ENCODE measurements at places on chromosomes 7 and 10.

DNA sequence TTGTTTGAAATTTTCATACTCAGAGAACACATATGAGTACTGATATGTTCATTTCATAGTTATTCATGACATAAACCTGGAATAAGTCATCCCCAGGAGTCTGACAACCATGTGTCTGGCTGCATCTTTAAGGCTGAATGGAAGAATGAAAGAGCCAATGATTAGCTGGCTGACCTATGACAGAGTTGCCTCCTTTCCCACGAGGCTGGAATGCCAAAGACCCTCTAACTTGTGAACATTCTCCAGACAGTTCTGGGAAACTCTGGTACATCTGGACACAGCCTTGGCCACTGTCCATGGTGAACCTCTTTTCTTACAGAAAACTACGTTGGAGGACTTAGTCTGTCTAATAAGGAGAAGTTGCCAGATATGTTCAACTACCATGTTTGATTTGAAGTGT is 380.8 kb upstream of the MKI67 start:
- no peak for DNase-seq

- DNase-seq, result no peak
Measured at GRCh38 chr7:70997261-70997660, 134.7 kb upstream of the GALNT17 start.

DNA sequence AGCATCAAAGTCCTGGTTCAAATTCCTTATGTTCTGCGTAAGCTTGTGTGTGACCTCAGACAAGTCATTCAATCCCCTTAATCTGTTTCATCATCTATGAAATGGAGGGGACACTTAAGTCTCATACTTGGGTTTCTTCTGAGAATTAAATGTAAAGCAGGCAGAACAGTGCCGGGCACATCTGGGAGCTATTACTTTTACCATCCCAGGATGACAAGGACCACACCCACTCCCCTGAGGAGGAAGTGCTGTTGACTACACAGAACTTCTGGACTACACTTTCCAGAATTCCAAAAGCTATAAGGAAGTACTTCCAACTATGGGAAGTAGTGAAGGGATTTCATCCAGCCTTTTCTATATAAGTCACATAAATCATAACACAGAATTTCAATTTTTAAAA is 294.9 kb downstream of the IPMK start:
- no peak for DNase-seq

GRCh38 chr10:11498399-11498798 is 113.1 kb downstream of the USP6NL start:
- no peak for DNase-seq

DNA sequence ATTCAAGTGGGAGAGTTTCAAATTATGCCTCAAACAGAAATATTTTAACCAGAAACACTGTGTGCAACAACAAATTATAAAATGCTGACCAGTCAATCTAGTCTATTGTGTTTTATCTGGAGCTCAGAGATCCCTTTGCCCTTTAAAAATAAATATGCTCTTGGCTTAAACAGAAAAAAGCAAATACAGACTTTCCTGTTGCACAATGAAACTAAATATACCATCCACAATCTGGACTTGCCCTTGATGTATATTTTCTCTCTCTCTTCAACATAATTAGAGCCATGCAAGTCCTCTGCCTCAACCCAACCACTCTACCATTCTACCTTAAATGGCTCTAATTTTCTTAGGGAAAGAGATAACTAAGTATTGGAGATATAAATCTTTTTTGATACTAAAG is 34.9 kb downstream of the ASAH2 start:
- DNase-seq, result no peak

DNA sequence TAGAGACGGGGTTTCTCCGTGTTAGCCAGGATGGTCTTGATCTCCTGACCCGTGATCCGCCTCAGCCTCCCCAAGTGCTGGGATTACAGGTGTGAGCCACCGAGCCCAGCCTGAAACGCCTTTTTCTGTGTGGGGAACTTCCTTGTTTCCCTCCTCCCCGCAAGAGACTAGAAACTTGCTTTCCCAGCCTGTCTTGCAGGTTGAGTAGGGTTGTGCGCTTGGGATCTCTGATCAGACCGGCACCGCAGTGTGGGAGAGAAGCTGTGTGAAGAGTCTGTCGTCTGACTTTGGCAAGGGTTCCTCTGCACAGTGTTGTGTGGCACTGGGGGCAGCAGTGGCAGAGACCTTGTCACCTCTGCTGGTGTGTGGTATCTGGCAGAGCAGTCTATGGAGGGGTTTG is 28.9 kb downstream of the RBM17 start:
- no peak for DNase-seq

DNA sequence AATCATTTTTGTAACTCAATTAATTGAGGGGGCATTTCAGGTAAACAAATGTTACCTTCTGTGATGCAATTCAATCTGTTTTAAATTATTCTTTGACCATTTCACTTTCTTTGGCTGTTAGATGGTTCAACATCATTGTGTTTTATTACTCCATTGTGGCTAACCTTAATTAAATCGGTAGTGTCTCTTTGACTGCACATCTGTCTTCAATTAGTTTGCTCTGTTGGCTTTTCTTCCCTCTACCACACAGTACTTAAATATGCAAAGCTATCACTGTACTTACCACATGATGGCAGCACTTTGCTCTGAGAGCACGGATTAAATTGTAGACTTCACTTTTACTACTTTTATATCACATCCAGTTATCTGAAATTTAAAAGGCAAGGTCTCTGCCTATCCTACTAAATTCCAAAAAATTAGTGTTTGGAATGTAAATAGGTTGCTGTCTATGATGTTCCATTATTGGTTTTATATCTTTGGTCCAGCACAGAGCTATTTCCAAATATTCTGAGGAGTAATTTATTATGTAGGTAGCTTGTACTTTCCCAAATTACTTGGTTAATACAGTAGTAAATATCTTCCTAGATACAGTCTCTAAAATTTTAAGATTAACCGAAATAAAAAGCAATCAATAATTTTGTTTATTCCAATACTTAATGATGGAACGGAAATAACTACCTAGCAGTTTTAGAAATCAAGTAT is 352.0 kb downstream of the PCLO start:
- peak; percentile 86 for DNase-seq

GRCh38 chr10:28075424-28075823 is 76.5 kb upstream of the ODAD2 start:
- no peak for DNase-seq

DNA sequence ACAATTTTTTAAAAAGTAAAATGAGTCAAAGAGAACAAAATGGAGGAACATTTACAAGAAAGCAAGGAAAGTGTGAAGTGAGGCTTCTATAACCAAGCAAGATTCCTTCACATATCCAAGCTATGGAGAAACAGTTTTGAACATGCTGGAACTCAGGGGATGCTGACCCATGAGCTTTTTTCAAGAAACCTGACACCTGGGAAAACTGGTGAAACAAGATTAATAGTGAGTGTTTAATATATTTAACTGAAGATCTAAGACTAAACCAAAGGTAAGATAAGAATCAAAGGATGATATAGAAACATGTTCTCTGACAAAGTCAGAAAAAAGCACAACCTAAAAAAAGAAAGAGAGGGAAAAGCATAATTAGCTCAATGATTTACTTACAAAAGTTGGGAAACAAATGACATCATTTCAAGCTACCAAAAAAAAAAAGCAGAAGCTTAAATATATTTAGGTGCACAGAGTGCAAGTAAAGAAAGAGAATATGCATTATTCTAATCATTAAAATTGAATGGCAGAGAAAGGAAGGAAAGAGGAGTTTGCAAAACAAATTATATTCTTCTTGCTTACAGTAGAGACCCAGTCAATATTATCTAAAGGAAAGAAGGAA is 24.9 kb downstream of the C7orf25 start:
- DNase-seq, result no peak

- no peak for DNase-seq
Measured at GRCh38 chr10:14312014-14312413, 18.7 kb downstream of the FRMD4A start.

DNA sequence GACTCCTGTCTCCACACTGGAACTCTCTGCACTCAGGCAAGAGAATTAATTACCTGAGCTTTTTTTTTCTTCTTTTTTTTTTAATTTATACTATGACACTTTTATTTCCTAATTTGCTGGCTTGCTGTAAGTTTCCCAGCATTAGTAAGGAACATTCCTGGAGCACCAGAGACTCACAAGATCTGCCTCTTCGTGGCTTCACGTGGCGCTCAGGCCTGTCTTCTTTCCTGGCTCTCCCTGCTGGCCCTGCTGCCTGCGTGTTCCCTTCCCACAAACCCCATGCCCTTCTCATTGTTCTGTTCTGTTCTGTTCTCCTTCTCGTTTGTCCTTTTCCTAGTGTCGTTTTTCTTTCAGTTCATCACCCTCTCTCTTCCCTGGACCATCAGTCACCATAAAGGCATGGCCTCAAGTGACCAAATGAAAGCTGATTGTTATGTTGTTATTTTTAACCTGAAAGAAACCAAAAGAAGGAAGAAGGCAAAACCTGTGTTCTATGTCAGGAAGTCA is 591.6 kb upstream of the PFKP start:
- no peak for DNase-seq

DNA sequence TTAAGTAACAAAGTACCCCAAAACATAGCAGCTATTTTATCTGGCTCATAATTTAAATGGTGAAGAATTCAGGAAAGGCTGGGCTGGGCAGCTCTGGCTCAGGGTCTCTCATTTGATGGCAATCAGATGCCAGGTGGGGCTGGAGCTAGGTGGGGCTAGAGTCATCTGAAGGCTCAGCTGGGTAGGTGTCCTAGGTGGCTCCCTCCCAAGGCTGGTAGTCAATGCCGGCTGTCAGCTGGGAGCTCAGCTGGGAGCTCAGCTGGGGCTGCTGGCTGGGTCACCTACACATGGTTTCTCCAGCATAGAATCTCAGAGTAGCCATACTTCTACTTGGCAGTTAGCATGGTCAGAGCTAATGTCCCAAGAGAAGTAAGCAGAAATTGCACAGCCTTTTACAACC is 34.1 kb downstream of the OSBPL3 start:
- DNase-seq, result no peak

GRCh38 chr7:105028004-105028403 is 14.0 kb downstream of the KMT2E start:
- no peak for DNase-seq

DNA sequence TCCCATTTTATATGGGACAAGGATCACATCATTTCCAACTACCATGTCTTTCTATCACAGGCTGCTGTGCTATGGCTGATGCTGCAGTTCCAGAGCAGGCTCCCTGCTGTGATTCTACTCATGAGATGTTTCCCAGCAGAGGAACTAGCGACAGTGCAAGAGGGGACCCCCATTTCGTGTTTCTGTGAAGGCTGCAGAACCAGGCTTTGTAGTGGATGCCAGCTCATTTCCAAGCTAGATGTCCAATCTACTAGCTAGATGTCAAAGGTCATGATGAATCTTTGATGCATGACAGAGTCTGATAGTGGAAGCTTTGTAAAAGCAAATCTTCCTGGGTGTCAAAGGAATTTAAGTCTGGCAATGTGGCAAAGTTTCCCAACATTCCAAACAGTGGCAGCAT is 21.2 kb upstream of the MYO3A start:
- no peak for DNase-seq

GRCh38 chr10:98096316-98096715 is 38.1 kb upstream of the R3HCC1L start:
- no peak for DNase-seq

DNA sequence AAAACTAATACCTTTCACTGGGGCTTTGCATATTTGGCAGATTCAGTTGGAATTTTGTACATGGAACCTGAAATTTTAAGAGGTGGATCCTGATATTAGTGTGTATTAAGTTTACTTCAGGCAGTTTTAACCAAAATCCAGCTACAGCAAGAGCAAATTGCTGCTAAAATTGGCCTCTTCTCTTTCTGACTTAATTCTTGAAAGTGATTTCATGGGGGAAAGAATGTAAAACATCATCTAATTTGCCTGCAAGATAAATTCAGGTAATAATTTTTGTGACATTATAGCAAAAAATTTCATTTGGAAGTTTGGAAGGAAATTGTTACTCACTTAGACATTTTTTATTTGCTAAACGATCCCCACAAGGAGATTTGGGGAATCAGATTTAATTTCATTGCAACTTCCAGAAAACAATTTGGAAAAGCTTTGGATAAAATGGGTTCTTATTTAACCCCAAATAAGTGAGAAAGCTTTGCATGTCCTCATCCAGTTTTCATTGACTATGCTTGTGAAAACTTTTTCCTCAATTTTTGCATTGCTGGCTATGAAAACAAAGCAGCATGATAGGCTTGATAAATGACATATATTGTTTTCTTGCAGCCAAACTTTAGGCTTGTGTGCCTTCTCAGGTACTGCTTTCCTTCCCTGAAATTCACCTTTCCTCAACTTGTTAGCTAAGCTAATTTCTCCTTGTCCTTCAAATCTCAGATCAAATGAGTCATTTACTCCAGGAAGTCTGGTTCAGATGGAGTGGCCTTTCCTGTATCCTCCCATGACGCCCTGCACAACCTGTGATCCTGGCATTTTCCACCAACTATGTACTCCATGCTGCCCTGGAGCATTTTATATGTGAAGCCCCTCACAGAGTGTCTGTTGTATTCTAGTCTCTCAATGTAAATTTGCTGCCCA is 27.4 kb upstream of the ZNF438 start:
- DNase-seq, result no peak

Measured in astrocyte of the spinal cord (primary cell).